ENCODE measurements at places on chromosomes 5 and 9. TPM values are rescaled to one million over a fixed set of nuclear protein-coding genes. Genes with fewer than 3 reads are reported as not detected.

The CENPK gene
- total RNA-seq, result 27.9 TPM

The OTULINL gene
- total RNA-seq, result 15.9 TPM

The PCDHGA6 gene
- total RNA-seq, result 0.13 TPM

The SLC22A5 gene
- 40.1 TPM for total RNA-seq

The DPP7 gene
- total RNA-seq, result 123 TPM

The BTNL9 gene
- total RNA-seq, result 1.0 TPM

The SPINK6 gene
- total RNA-seq, result 0.49 TPM

The TEX48 gene
- not detected for total RNA-seq

The LIX1 gene
- not detected for total RNA-seq

The PCDHGA2 gene
- total RNA-seq, result 0.70 TPM

The GPR150 gene
- total RNA-seq, result not detected

The SLC9A3 gene
- total RNA-seq, result 2.0 TPM

The BSPRY gene
- total RNA-seq, result not detected

The TRIP13 gene
- total RNA-seq, result 63.4 TPM

The NME5 gene
- not detected for total RNA-seq

The GAS1 gene
- 0.09 TPM for total RNA-seq

The SLC6A7 gene
- total RNA-seq, result not detected

The AGPAT2 gene
- 101 TPM for total RNA-seq

The C9orf50 gene
- not detected for total RNA-seq

The SHOC1 gene
- not detected for total RNA-seq

The CA9 gene
- 5.0 TPM for total RNA-seq

The SLCO6A1 gene
- not detected for total RNA-seq

The MRPS30 gene
- 36.8 TPM for total RNA-seq

The SPATA31D4 gene
- not detected for total RNA-seq

The LEAP2 gene
- total RNA-seq, result 0.86 TPM

The CEL gene
- total RNA-seq, result 0.58 TPM

The IL4 gene
- not detected for total RNA-seq

The LCN15 gene
- total RNA-seq, result not detected

The TRIM14 gene
- 13.8 TPM for total RNA-seq

The SLC30A5 gene
- total RNA-seq, result 37.4 TPM

The GPSM1 gene
- 14.0 TPM for total RNA-seq

The TCF7 gene
- total RNA-seq, result 11.3 TPM

The SERF1A gene
- total RNA-seq, result not detected

The CTSL gene
- total RNA-seq, result 686 TPM

The MUSK gene
- total RNA-seq, result not detected

The SMIM23 gene
- total RNA-seq, result not detected

The LURAP1L gene
- 31.0 TPM for total RNA-seq

The PDE8B gene
- total RNA-seq, result 1.7 TPM

The BARHL1 gene
- not detected for total RNA-seq

The DRD1 gene
- 0.15 TPM for total RNA-seq

The CAMK2A gene
- total RNA-seq, result 0.94 TPM

The TMEM232 gene
- total RNA-seq, result not detected

The CEMIP2 gene
- 132 TPM for total RNA-seq

The WWC1 gene
- 80.3 TPM for total RNA-seq

The AFAP1L1 gene
- total RNA-seq, result 9.5 TPM

The JAKMIP2 gene
- not detected for total RNA-seq

Data from A549 treated with GW870086 at 1 μM for 4 hours (cell line).